ENCODE measurements at places on chromosomes 4 and X. TPM values are rescaled to one million over a fixed set of nuclear protein-coding genes. Genes with fewer than 3 reads are reported as not detected.

GRCh38 chr4:30269850-30270249 lies 450.3 kb upstream of the PCDH7 start:
- DNase-seq, result no peak

HTR2C gene
- not detected for total RNA-seq

ZFP42 gene
- not detected for total RNA-seq

DNA sequence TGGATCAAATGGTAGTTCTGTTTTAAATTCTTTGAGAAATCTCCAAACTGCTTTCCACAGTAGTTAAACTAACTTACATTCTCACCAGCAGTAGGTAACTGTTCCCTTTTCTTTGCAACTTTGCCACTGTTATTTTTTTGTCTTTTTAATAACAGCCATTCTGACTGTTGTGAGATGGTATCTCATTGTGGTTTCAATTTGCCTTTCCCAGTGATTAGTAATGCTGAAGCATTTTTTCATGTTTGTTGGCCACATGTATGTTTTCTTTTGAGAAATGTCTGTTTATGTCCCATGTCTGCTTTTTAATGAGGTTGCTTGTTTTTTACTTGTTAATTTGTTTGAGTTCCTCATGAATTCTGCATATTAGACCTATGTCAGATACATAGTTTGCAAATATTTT lies 198.8 kb downstream of the RAB28 start:
- DNase-seq, result peak; percentile 50

LAMTOR3 gene
- 28.2 TPM for total RNA-seq

MAP7D2 gene
- 0.39 TPM for total RNA-seq

PWWP3B gene
- total RNA-seq, result not detected

ENPP6 gene
- total RNA-seq, result not detected

CCDC149 gene
- 13.0 TPM for total RNA-seq

Measured in HFFc6 (cell line).